ENCODE measurements at places on chromosomes 16 and 17. TPM values are rescaled to one million over a fixed set of nuclear protein-coding genes. Genes with fewer than 3 reads are reported as not detected.

CTRL gene
- total RNA-seq, result 0.33 TPM

C17orf58 gene
- total RNA-seq, result 14.8 TPM

SNX20 gene
- not detected for total RNA-seq

ZCCHC14 gene
- 15.7 TPM for total RNA-seq

CCL14 gene
- total RNA-seq, result not detected

TMEM100 gene
- 0.12 TPM for total RNA-seq

NME1 gene
- 233 TPM for total RNA-seq

EME1 gene
- total RNA-seq, result 3.9 TPM

HOXB13 gene
- total RNA-seq, result not detected

MGAT5B gene
- 0.25 TPM for total RNA-seq

MARVELD3 gene
- total RNA-seq, result not detected

P2RX1 gene
- total RNA-seq, result 0.25 TPM

SLX1A gene
- 19.5 TPM for total RNA-seq

PSMC3IP gene
- 20.6 TPM for total RNA-seq

TBC1D3K gene
- not detected for total RNA-seq

HOXB8 gene
- total RNA-seq, result not detected

GRAPL gene
- not detected for total RNA-seq

Measured in uterine smooth muscle cell (primary cell).